ENCODE measurements at places on chromosomes 1 and 21.
A peak's percentile ranks its signal among the peaks of the same experiment; 100 is the strongest.

- DNase-seq: peak; percentile 6
These were observed 717.9 kb downstream of the AMY1C start for GRCh38 chr1:104467590-104467989.

DNA sequence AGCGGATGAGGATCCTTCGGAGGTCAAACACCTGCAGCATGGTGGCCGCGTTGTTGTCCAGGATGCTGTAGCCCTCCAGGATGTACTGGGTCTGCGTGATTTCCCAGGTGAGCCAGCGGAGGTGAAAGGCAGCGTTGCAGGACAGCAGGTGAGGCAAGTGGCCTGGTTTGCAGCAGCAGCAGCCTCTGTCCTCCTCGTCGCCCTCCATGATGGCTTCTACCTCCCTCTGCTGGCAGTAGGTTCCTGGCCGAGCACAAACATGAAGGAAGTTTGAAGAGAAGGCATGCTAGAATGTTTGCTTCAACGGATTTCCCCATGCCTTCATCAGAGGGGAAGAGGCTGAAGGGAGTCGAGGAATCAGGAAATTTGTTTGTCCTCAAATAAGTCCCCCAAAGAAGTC lies 74.7 kb downstream of the NTPCR start:
- DNase-seq: peak; percentile 39

GRCh38 chr1:7659514-7659913 lies 111.6 kb upstream of the VAMP3 start:
- DNase-seq: no peak

GRCh38 chr1:19305880-19306279 lies 6.1 kb downstream of the AKR7A2 start:
- DNase-seq: no peak

- peak; percentile 4 for DNase-seq
These were observed 10.4 kb upstream of the BOLA1 start for GRCh38 chr1:149888999-149889289.

DNA sequence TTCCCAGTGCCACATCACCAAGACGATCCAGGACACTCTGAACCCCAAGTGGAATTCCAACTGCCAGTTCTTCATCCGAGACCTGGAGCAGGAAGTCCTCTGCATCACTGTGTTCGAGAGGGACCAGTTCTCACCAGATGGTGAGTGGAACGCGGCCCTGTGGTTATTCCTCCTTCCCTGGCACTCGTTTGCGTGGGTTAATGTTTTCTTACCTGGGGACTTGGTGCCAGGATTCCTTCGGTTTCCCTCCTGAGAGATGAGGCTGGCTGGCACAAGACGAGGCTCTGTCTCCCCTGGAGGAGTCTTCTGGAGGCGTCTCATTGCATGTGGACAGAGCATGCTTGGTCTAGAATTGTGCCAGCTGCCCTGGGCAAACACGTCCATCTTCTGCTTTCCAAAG lies 29.3 kb downstream of the ATP5PO start:
- no peak for DNase-seq

DNA sequence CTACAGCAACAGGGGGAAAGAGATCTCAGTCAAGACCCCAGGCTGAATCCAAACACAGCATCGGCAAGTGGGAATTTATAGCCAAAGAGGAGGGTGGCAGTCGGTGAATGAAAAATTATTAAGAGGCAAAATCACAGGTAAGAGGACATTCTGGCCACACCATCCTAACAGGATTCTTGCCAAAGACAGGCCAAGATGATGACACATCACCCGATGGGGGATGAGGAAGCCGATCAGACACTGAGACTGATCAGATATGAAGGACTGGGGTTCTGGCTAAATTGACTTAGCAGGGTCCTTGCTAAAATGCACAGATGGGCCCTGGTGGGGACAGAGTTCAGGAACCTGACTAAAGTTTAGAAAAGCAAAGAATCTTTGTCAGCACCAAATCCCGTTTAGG lies 402.2 kb downstream of the SMYD3 start:
- DNase-seq: no peak

DNA sequence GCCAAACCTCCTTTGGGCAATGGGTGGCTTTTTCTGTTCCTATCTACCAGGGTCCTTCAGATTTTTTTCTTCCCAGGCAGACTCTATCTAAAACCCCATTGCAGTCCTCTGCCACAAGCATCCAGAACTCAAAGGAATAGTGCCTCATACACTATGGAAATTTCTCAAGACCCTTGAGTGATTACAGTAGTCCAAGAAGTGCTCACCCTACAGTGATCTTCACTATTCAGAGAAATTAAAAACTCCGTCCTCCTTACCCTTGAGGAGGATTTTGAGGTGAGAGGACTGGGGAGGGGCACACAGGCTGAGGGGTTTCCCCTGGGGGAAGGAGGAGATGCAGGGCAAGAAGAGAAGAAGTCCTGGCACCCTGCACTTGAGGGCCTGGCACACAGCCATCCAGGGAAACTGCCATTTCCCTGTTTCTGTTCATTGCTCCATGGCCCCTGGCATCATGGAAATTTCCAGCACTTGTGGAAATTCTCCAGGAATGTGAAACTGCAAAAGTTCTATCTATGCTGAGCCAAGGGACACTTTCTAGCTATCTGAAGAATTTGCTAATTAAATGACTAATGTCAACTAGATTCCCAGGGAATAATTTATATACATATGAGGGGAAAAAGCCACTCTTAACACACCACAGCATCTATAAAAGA lies 102.5 kb upstream of the ATP1B1 start:
- no peak for DNase-seq

DNA sequence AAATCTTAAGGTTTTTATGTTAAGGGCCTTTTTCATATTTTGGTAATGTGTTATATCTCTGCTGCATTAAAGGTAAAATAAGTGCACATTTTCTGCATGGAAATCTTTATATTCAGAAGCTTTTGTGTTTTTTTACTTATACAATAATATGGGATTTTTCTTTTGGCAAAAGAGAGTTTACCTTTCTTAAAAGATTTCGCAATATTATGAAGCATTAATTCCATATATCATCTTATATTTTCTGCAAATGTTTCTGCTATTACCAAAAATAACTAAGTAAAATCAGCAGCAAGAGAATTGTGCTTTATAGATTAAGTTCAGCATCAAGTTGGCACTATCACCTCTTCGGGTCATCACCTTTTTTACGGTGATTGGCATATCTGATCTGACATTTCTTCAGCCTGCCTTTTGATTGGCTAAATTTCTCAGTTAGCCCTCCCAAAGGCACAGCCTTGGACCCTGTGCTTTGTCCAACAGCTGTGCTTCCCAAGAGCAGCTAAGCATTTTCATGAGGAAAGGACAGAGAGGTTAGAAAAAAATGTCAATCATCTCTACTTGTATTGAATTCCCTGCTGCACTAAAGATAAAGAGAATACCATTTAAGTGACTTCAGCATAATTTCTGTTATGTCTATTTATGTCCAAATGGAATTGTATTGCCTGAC lies 767.1 kb upstream of the PRMT6 start:
- no peak for DNase-seq

DNA sequence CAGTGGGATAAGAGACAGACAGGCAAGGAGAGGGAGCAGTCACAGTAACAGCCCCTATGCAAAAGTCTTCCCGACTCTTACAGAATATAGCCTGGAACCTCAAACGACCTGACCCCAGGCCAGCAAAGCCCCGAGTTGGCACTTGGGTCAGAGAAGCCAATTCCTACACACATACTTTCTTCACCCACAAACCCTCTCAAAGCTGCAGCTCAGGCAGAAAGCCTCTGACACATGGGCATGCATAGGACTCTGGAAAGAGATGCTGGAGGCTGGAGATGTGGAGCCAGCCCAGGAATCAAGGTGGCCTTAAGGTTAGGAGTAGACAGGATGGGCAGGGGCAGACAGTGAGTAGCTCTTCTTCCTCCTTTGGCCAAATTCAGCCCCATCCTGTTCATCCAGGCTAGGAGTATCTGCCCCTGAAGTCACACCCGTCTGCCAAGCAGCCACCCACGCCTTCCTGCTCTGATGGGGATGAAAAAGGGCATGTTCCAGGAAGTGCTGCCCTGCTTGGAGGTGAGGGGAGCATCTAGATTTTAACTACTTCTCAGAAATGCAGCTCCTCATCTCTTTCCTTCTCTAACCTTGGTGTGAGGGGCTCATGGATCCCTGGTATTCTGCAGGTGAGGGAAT lies 7.8 kb downstream of the SLC41A1 start:
- DNase-seq: peak; percentile 41

GRCh38 chr1:201736707-201737320 lies 92.1 kb upstream of the IPO9 start:
- DNase-seq: no peak

GRCh38 chr1:238745069-238745468 lies 641.3 kb upstream of the CHRM3 start:
- DNase-seq: no peak

DNA sequence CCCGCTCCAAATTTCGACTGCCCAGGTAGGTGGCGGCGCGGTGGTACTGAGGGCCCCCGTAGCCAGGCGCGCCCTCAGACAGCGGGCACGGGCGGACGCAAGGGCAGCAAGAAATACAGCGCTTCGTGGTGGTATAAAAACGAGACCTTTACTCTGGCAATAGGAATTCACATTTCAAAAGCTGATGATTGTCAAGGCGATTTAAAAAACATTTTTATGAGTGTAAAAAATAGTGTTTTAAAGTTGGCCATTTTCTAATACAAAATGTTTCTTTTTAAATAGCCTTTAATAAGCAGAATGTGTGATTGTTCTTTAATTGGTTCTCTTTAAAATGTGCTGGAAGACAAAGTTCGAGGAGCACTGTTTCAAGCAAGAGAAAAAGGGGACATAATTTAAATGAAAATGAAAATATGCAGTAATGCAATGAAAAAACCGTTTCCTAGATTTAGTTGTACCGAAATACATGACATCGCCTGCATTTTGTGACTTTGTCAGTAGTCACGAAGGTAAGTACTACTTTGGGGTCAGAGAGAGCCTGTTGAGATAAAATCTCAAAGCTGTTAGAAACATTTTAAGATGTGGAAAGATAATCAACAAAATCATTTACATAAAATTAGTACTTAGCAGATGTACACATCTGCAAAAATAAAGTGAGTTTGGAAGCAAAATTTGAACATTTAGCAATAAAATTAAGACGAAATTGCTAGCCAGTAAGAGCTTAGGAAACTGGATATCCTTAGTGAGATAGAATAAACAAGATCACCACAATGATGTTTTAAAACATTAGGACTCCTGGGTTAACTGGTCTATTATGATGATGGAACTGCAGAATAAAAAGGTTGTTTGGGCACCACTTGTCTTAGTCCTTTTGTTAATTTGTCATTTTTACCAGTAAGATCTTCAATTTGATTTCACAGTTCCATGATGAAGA lies 1.1 kb upstream of the PSMG1 start:
- no peak for DNase-seq

- DNase-seq: no peak
These were observed 126.7 kb downstream of the TRABD2B start for GRCh38 chr1:47870480-47870879.

DNA sequence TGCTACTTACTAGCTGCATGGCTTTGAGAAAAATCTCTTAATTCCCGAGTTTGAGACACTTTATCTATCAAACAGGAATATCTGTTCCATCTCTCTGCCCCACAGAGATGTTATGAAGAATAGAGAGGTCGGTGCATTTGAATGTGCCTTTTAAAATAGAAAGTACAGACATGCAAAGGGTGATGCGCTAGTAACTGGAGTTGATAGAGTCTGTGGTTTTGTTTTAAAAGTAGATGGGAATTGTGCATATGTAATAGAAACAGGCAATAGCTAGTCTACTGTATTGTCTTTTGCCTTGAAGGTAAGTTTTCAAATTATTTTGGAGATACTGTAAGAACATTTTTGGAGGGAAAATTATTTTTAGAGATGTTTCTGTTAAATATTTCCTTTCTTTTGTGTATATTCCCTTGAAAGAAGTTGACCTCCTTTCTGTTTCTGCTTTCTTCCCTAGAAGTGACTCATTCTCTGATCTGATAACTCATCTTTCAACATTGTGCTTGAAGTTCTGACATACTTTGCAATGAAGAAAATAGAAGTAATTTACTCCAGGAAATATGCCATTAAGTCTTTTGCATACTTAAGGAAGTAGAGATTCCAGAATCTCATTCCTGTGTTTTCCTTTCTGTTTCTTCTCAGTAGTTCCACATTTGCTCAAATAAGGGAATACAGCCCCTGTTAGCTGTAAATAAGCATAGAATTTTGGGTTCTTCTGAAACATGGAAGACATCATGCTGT lies 151.6 kb downstream of the SDCCAG8 start:
- DNase-seq: peak; percentile 78

GRCh38 chr1:167755654-167756053 lies 33.9 kb downstream of the MPZL1 start:
- no peak for DNase-seq

GRCh38 chr1:10339815-10340214 lies 59.0 kb upstream of the PGD start:
- no peak for DNase-seq

GRCh38 chr1:24101796-24102586 lies 9.9 kb downstream of the MYOM3 start:
- no peak for DNase-seq
